ENCODE measurements at places on chromosomes 5 and 9. TPM values are rescaled to one million over a fixed set of nuclear protein-coding genes. Genes with fewer than 3 reads are reported as not detected.

DNA sequence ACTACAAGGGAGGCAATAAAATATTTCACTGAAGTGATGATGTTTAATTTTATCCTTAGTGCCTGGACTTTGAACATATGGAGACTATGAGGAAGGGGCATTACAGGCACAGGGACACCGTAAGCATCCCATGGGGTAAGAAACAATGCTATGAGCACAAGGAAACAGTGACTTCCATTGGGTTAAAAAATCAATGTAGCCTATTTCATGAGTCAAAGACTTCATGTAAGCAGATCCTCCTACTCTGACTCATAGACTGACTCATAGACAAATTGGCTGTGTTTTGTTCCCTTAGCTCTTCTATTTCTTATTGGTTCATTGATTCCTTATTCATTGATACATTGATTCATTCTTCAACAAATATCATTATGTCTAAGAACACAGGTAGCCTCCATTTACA is 351.0 kb downstream of the PRELID2 start:
- DNase-seq, result no peak

GRCh38 chr5:52864371-52864770 is 76.7 kb downstream of the ITGA1 start:
- DNase-seq, result no peak

DNA sequence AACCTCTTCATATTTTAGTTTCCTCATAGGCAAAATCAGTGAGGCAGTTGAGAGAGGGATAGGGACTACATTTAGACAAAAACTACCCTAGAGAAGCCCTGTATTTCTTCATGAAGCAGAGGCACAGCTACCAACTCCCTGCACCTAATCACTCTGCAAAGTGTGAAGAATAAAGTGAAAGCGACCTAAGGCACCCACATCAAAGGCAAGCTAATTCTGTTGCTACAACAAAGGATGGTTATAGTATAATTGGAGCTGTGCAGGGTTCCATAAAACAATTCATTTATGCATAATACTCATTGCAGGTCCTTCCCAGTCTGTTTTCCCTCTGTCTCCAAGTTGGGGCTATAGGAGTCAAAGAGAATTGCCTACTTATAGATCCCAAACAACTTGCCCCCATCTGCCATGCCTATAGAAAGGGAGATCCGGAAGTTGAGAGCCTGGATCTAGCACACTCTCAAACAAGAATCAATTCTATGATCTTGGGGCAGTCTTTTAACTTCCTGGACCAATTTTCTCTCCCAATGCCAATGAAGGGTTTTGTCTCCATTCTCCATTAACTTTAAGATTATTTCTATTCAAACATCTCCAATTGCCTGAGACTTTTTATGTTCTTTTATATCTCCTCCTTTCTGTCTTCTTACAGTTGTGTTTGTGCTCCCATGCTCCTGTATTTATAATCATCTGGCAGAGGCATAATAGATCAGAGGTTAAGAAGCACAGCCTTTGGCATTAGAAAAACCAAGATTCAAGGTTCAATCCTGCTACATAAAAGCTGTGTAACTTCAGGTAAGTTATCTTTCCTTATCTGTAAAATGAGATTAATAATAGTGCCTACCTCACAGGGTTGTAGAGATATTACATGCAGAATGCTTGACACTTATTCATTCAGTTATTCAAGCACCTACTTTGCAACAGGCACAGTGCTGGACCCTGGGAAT is 56.0 kb upstream of the PTGER4 start:
- DNase-seq, result peak; percentile 20

- no peak for DNase-seq
Observed at GRCh38 chr5:83467371-83468035, 4.0 kb upstream of the VCAN start.

- no peak for DNase-seq
Observed at GRCh38 chr5:7392693-7393024, 3.3 kb upstream of the ADCY2 start.

DNA sequence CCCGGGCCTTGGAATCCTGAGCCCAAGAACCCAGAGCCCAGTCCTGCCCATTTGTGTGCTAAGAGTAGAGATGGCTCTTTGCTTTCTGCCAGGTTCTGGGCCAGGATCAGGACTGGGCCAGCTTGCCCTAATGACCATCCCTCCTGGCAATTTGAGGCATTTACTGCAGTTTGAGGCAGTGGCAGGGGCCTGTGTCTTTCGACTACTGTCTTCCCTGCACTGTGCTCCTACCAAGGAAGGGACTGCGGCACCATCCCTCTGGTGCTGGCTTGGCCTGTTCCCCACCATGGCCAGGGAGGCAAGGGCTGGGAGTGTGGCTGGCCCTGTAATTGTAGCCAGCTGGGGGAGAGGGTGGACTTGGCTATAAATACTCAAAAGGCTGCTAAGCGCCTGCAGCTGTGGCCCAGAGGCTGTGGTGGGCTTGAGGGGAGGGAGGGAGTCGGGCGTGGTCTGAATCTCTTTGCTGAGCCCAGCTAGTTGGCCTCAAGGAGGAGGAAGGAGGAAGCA is 4.6 kb downstream of the ENHO start:
- DNase-seq, result no peak

- no peak for DNase-seq
Observed at GRCh38 chr9:73871636-73872035, 625.5 kb upstream of the RORB start.

DNA sequence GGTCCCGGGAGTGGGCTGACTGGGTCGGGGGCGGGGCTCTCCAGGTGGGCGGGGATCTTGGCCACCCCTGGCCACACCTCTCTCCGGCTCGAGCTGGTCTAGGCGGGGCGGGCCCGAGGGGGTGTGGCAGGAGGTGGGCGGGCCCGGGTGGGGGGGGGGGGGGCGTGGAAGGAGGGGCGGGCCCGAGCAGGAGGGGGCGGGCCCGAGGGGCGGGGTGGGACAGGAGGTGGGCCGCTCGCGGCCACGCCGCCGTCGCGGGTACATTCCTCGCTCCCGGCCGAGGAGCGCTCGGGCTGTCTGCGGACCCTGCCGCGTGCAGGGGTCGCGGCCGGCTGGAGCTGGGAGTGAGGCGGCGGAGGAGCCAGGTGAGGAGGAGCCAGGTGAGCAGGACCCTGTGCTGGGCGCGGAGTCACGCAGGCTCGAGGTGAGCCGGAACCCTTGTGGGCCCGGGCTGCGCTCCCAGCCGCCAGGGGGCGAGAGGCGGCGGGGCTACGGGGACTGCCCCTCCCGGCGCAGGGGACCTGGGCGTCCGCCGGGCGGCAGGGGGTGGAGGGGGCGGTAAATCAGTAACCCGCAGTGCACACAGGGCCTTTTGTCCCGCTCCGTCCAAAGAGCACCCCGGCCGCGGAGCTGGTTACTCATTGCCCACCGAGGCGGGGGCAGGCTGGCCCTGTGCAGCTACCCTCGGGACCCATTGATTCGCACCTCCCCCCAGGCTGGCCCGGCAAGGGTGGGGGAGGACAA is at the start of gene FGFR4:
TSS of gene FGFR4 (plus strand) at position 262 of the 744 bp plus-strand sequence. CDS start 2,688 bp downstream, outside the sequence.
- DNase-seq, result peak; percentile 48

GRCh38 chr5:170745481-170746071 is 37.9 kb upstream of the GABRP start:
- no peak for DNase-seq

GRCh38 chr5:123474228-123474627 is 37.7 kb upstream of the CSNK1G3 start:
- no peak for DNase-seq

GRCh38 chr5:54553659-54554207 is 36.2 kb downstream of the SNX18 start:
- DNase-seq, result no peak

DNA sequence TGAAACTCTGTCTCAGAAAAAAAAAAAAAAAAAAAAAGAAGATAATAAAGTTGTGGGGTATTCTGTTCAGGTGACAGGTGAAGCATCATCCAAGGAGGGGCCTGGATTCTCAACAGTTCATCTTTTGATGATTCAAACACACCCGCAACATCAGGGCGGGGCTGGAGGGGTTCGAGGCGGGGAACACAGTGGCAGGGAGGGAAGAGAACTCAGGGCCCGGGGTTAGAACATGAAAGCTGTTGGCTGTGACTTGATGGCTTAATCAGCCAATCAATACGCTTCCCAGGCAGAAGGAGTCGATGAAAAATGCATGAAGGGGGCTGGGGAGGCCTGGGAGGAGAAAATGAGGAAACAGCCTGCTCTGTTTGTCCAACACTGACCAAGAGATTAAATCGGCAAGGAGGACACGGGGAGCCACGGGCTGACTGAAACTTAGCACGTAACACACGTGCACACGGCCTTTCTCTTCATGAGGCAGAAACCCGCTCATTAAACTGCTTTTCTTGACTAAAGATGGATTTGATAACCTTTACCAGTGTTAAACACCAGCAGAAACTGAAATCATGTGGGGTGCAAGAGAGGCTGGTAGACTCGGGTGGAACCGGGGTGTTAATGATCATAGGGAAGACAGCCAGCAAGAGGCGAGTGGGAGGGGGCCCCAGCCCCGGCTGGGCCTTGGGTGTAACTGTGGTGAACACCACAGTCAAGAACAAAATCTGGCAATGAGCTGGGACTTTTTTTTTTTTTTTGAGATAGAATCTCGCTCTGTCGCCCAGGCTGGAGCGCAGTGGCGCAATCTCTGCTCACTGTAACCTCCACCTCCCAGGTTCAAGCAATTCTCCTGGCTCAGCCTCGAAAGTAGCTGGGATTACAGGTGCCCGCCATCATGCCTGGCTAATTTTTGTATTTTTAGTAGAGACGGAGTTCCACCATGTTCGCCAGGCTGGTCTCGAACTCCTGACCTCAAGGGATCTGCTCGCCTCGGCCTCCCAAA is 105.7 kb upstream of the RAPGEF1 start:
- DNase-seq, result no peak

GRCh38 chr9:14533867-14534640 is 159.2 kb downstream of the ZDHHC21 start:
- DNase-seq, result no peak

- no peak for DNase-seq
Observed at GRCh38 chr9:7067169-7067568, 309.4 kb downstream of the KDM4C start.

DNA sequence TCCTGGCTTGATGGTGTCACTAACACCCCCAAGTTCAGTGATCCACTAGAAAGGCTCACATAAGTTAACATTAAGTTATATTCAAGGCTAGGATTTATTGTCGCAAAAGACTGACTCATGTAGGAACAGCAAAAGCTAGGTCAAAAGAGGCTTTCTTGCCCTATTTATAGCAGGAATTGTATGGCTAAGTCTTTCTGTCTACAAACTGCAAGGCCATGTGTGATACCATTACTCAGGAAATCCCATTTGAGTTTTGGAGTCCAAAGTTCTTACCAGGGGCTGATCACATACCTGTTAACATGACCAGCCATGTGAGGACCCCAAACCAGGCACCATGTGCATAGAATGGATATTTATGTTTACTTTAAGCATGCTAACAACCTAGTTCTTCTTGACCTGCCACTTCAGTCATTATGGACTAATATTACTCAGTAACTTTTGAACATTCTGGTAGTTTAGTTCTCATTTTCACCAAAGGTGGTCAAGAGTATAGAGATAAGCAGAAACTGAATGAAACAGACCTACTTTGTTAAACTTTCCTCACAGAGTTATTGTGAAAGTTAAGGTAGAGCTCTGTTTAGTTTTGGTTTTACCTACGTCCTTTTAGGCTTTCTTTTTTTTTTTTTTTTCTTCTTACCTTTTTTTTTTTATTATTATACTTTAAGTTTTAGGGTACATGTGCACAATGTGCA is 281.1 kb downstream of the FER start:
- DNase-seq, result no peak

- no peak for DNase-seq
Observed at GRCh38 chr5:168624850-168625364, 45.7 kb upstream of the PANK3 start.

DNA sequence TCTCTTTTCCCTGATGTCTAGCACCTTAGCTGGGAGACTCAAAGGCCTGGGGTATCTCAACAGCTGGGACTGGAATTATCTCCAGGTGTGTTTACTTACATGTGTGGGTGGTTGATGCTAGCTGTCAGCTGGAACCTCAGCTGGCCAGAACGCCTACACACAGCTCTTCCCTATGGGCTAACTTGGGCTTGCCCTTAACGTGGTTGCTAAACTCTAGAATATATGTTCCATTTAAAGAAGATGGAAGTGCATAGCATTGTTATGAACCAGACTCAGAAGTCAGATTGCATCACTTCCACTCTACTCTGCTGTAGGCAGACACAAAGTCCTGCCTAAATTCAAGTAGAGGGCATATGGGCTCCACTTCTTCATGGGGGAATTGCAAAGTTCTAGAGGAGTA is 29.3 kb downstream of the SGCD start:
- DNase-seq, result no peak

LIFR gene
- 0.10 TPM for total RNA-seq

F2RL2 gene
- total RNA-seq, result not detected

FAM174A gene
- 9.7 TPM for total RNA-seq

CCNI2 gene
- 55.6 TPM for total RNA-seq

TRIM36 gene
- not detected for total RNA-seq

SEMA6A gene
- total RNA-seq, result 0.23 TPM

OR13J1 gene
- total RNA-seq, result not detected

AIF1L gene
- total RNA-seq, result 0.34 TPM

C5orf24 gene
- total RNA-seq, result 42.2 TPM

GABRP gene
- not detected for total RNA-seq

CMYA5 gene
- total RNA-seq, result 0.15 TPM

TOR1A gene
- 61.3 TPM for total RNA-seq

ADGRD2 gene
- not detected for total RNA-seq

HTR4 gene
- not detected for total RNA-seq

SMC5 gene
- total RNA-seq, result 53.6 TPM

All from activated T-helper 1 cell treated with anti-CD3 and anti-CD28 coated beads, Interleukin-12 subunit alpha, Interleukin-12 subunit beta, Interleukin-2, Interleukin-4 antibody, amounts not matched to agents 30 ng/mL and 10 ng/mL and 1 ng/mL, durations not matched to agents 14 hours and 24 hours and 36 hours (primary cell).